ENCODE measurements at places on chromosomes 2 and 18. TPM values are rescaled to one million over a fixed set of nuclear protein-coding genes. Genes with fewer than 3 reads are reported as not detected.
A peak's percentile ranks its signal among the peaks of the same experiment; 100 is the strongest.

DNA sequence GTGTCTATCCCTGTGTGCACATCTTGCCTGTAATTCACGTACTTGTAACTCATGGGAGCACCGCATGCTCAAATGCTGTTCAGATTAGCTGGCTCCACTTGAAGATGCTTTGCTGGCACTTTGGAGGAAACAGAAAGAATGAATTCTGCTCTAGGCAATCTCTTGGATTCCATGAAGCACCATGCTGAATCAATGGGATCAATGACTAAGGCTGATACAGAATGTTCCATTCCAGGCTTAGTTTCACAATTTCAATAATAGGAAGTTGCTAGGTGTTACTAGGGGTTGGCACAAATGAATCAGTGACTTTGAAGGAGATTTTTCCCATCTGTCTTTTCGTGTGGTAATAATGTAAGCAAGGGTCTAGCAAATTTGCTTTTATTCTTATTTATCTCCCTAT is 328.8 kb downstream of the OSR1 start:
- peak; percentile 13 for DNase-seq
- no peak overlapping the region for H3K27ac ChIP-seq
- peaks cover 13% of the 10 kb centered on the region for H3K4me1 ChIP-seq
- no peak overlapping the region for H3K4me3 ChIP-seq
- no peaks in the 10 kb centered on the region for H3K36me3 ChIP-seq

- no peak overlapping the region for H3K27ac ChIP-seq
- H3K27me3 ChIP-seq = no peaks in the 10 kb centered on the region
- H3K4me3 ChIP-seq = no peak overlapping the region
- DNase-seq = peak; percentile 55
Observed at GRCh38 chr2:17104454-17104853, 413.8 kb downstream of the RAD51AP2 start.

DNA sequence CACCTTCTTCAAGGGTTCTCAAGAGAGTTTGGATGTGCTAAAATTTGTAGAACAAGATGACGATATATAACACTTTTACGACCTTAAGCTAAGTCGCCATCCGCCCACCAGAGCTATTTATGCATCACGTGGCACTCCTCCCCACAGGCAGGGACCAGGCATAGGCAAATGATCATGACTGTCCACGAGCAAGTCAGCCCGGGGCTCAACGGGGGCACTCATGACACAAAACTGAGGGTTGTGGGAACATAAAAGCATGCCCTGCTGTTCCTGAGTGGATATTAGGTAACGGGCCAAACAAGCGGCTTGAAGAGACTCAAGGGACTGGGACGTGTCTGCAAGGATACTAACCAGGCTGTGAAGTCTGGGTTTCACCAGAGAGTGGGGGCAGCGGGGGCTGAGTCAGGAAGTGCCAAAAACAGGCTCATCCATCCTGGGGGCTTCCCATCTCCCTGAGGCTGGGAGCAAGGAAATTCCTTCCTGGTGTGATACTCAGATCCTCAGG is 58.1 kb downstream of the FAM178B start:
- peaks cover 14% of the 10 kb centered on the region for H3K4me1 ChIP-seq
- DNase-seq = peak; percentile 76
- no peaks in the 10 kb centered on the region for H3K36me3 ChIP-seq
- H3K4me3 ChIP-seq = peak overlapping the region; percentile 57

DNA sequence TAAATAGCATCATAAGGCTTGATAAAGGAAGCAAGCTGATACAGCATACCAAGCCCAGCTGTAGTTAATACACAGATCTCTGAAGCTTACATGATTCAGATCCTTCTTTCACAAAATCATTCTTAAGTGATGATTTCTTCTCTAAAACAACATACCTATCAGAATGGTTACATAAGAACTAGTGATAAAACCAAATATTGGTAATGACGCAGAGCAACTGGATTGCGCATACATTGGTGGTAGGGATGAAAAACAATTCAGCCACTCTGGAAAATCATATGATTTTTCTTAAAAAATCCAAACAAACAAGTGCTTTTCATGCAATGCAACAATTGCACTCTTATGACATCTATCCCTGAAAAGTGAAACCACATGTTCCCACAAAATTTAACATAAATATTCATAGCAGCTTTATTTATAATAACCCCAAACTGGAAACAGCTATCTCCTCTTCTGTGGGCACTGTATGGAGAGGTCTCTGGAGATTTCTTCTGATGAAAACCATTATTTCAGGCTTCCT is 153.6 kb upstream of the DSEL start:
- peaks cover 57% of the 10 kb centered on the region for H3K4me1 ChIP-seq
- H3K36me3 ChIP-seq = no peaks in the 10 kb centered on the region
- H3K4me3 ChIP-seq = peak overlapping the region; percentile 54
- peak overlapping the region; percentile 74 for H3K27ac ChIP-seq
- peak; percentile 88 for DNase-seq

DNA sequence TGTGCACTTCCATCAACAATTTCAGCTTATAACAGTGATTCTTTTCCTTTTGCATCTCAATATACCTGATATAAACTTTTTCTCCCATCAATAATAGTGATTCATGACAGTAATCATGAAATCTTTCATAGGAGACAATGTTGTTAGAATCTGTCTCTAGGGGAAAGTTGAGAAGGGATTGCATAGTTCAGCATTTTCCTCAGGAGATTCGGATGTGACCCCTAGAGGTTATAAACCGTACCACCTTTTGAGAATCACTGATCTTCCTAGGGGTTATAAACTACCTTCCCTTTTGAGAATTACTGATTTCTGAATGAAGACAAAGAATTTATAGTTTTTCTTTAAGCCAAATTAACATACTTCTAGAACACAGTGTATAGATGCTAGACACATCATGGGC is 53.0 kb upstream of the GALNT3 start:
- H3K27me3 ChIP-seq = no peaks in the 10 kb centered on the region
- no peaks in the 10 kb centered on the region for H3K4me1 ChIP-seq
- no peak for DNase-seq
- no peaks in the 10 kb centered on the region for H3K36me3 ChIP-seq
- H3K4me3 ChIP-seq = no peak overlapping the region

- H3K27me3 ChIP-seq = no peaks in the 10 kb centered on the region
- no peak overlapping the region for H3K27ac ChIP-seq
- H3K4me1 ChIP-seq = no peaks in the 10 kb centered on the region
- peaks cover 44% of the 10 kb centered on the region for H3K36me3 ChIP-seq
Observed at GRCh38 chr2:208280933-208281332, 14.9 kb downstream of the PIKFYVE start.

DNA sequence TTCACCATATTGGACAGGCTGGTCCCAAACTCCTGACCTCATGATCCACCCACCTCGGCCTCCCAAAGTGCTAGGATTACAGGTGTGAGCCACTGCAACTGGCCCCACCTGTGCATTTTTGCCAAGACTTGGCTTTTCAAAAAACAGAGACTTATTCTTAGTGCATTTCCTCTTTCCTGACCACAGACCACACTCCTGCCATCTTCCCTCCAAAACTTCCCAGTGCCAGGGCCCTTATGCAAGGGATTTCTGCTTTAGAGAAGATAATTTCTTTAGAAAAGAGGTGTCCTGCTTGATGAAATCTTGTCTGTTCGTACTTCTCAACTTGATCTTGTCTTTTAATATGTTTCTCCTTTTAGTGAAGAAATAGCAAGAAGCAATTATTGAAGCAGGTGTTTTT is 98.8 kb upstream of the ZNF516 start:
- no peak overlapping the region for H3K4me3 ChIP-seq
- no peaks in the 10 kb centered on the region for H3K27me3 ChIP-seq
- no peak overlapping the region for H3K27ac ChIP-seq
- no peak for DNase-seq

DNA sequence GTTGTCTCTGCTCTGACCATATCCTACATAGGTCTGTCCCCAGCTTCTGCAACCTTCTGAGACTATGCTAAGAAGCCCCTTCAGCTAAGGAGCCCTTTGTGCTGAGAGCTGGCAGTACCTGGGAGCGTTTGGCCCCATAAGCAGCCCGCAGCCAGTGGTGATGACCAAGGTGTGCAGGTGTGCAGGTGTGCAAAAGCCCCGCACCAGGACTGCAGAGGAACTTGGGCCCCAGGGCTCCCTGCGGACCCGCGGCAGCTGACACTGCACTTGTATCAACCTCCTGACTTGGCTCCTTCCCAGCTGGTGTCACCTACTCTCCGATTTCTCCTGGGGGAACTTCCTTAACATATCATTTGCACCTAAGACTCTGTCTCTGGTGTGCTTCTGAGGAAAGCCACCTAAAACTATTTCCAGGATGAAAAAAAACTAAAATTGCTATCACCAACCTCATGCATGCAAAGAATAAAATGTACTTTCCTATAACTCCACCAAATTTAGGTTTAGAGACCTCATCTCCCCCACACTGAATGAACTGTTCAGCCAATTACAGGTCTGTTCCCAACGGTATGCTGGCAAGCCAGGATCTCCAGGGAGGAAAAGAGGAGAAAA is 16.1 kb upstream of the GNAL start:
- DNase-seq = no peak
- H3K27ac ChIP-seq = no peak overlapping the region
- H3K36me3 ChIP-seq = no peaks in the 10 kb centered on the region
- no peaks in the 10 kb centered on the region for H3K4me1 ChIP-seq
- H3K27me3 ChIP-seq = peaks cover 4% of the 10 kb centered on the region
- H3K4me3 ChIP-seq = no peak overlapping the region

GRCh38 chr2:9675415-9676351 is 44.9 kb upstream of the YWHAQ start:
- H3K27me3 ChIP-seq = no peaks in the 10 kb centered on the region
- peak overlapping the region; percentile 93 for H3K27ac ChIP-seq
- peak overlapping the region; percentile 65 for H3K4me3 ChIP-seq

GRCh38 chr2:12119841-12120240 is 373.4 kb downstream of the LPIN1 start:
- H3K36me3 ChIP-seq = no peaks in the 10 kb centered on the region
- peak overlapping the region; percentile 43 for H3K27ac ChIP-seq
- peak; percentile 79 for DNase-seq
- H3K27me3 ChIP-seq = no peaks in the 10 kb centered on the region

- H3K4me1 ChIP-seq = no peaks in the 10 kb centered on the region
- no peak overlapping the region for H3K27ac ChIP-seq
- peaks cover 10% of the 10 kb centered on the region for H3K27me3 ChIP-seq
- no peak overlapping the region for H3K4me3 ChIP-seq
- DNase-seq = no peak
Observed at GRCh38 chr2:16671760-16672159, 6.1 kb upstream of the CYRIA start.

DNA sequence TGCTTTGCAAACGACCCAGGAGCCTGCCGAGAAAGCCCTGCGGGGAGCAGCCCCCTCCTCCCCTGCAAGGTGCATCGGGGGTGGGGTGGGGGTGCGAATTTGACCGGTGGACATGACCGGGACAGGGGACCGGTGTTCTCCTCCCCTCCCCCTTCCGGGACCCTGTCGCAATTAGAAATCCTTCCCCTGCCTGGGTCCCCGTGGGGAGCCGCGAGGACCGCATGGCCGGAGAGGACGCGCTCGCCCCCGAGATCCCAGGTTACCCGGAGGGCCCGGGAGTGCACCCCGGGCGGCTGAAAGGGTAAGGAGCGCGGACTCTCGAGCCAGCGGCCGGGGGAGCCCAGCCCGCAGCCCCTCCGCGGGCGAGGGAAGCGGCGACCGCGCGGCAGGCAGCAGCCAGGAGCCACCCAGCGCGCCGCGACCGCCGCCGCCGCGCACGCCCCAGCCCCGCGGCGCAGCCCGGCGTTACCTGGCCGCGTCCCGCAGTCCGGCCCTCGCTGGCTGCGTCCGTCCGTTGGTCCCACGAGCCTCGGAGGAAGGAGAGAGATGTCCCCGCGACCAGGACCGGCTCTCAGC is 482 bp downstream of the DLGAP1 start:
- no peaks in the 10 kb centered on the region for H3K4me1 ChIP-seq
- no peak overlapping the region for H3K4me3 ChIP-seq
- peaks cover 38% of the 10 kb centered on the region for H3K27me3 ChIP-seq
- no peak overlapping the region for H3K27ac ChIP-seq
- DNase-seq = no peak
- H3K36me3 ChIP-seq = no peaks in the 10 kb centered on the region

- no peak overlapping the region for H3K4me3 ChIP-seq
- H3K27ac ChIP-seq = no peak overlapping the region
- no peak for DNase-seq
- no peaks in the 10 kb centered on the region for H3K36me3 ChIP-seq
- H3K27me3 ChIP-seq = no peaks in the 10 kb centered on the region
Observed at GRCh38 chr2:108621687-108622681, 87.7 kb downstream of the LIMS1 start.

GRCh38 chr2:69291721-69292120 is 95.3 kb downstream of the GFPT1 start:
- no peaks in the 10 kb centered on the region for H3K36me3 ChIP-seq
- H3K27me3 ChIP-seq = no peaks in the 10 kb centered on the region

GRCh38 chr2:186306754-186307153 is 179.3 kb upstream of the ZC3H15 start:
- DNase-seq = no peak
- H3K4me1 ChIP-seq = no peaks in the 10 kb centered on the region
- no peak overlapping the region for H3K4me3 ChIP-seq
- H3K27ac ChIP-seq = no peak overlapping the region

GRCh38 chr2:214492152-214492551 is 81.3 kb downstream of the VWC2L start:
- no peaks in the 10 kb centered on the region for H3K36me3 ChIP-seq
- H3K27me3 ChIP-seq = no peaks in the 10 kb centered on the region
- DNase-seq = no peak
- no peak overlapping the region for H3K4me3 ChIP-seq
- H3K27ac ChIP-seq = no peak overlapping the region

GRCh38 chr2:175019566-175020327 is 14.6 kb upstream of the CHN1 start:
- H3K36me3 ChIP-seq = no peaks in the 10 kb centered on the region
- no peak overlapping the region for H3K4me3 ChIP-seq
- H3K27me3 ChIP-seq = no peaks in the 10 kb centered on the region
- H3K27ac ChIP-seq = no peak overlapping the region
- H3K4me1 ChIP-seq = no peaks in the 10 kb centered on the region

DNA sequence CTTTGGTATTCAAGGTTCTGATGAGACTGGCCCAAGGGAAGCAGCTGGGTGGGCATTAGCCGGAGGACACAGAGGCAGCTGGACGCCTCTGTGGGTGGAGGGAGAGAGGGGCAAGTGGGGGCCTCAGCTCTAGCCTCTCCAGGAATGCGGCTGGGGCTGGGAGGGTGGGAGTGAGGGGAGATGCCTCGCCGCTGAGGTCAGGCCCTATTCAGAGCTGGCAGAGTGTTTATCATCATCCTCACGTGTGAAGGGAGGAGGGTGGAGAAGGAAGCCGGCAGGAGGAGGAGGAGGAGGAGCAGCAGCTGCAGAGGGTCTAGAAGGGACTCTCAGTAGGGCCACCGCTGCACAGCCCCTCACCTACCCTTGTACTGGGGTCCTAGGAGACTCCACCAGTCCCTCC is 43.1 kb downstream of the TNS1 start:
- no peaks in the 10 kb centered on the region for H3K27me3 ChIP-seq
- H3K4me3 ChIP-seq = no peak overlapping the region
- DNase-seq = no peak
- peaks cover 15% of the 10 kb centered on the region for H3K4me1 ChIP-seq

GRCh38 chr18:25805323-25805722 is 285.1 kb downstream of the SS18 start:
- H3K27me3 ChIP-seq = no peaks in the 10 kb centered on the region
- peaks cover 13% of the 10 kb centered on the region for H3K4me1 ChIP-seq
- DNase-seq = peak; percentile 98
- H3K27ac ChIP-seq = peak overlapping the region; percentile 78

GRCh38 chr2:64000630-64001381 is 18.4 kb downstream of the VPS54 start:
- no peak overlapping the region for H3K27ac ChIP-seq
- H3K4me1 ChIP-seq = no peaks in the 10 kb centered on the region
- DNase-seq = no peak
- H3K36me3 ChIP-seq = no peaks in the 10 kb centered on the region
- H3K4me3 ChIP-seq = no peak overlapping the region
- H3K27me3 ChIP-seq = no peaks in the 10 kb centered on the region

The SNRNP200 gene
- total RNA-seq = 34.2 TPM

The GPR75 gene
- 2.1 TPM for total RNA-seq

The PLEK gene
- total RNA-seq = not detected
